ENCODE measurements at places on chromosomes 1 and 21. TPM values are rescaled to one million over a fixed set of nuclear protein-coding genes. Genes with fewer than 3 reads are reported as not detected.

MT1HL1 gene
- not detected for total RNA-seq

TFF2 gene
- total RNA-seq, result not detected

GSTM2 gene
- 20.8 TPM for total RNA-seq

KCND3 gene
- 0.14 TPM for total RNA-seq

PM20D1 gene
- not detected for total RNA-seq

RAB25 gene
- not detected for total RNA-seq

HLX gene
- total RNA-seq, result 5.6 TPM

ISG15 gene
- total RNA-seq, result 107 TPM

ARID1A gene
- total RNA-seq, result 16.9 TPM

TAS1R3 gene
- total RNA-seq, result 0.23 TPM

ZNF436 gene
- 16.0 TPM for total RNA-seq

ST6GALNAC3 gene
- total RNA-seq, result 2.5 TPM

TEX50 gene
- not detected for total RNA-seq

C8A gene
- under 0.01 TPM for total RNA-seq

SLFNL1 gene
- total RNA-seq, result 0.89 TPM

COL16A1 gene
- 200 TPM for total RNA-seq

RAP1GAP gene
- total RNA-seq, result 0.89 TPM

PRDM16 gene
- 1.5 TPM for total RNA-seq

CNTN2 gene
- not detected for total RNA-seq

ITLN2 gene
- not detected for total RNA-seq

CCDC24 gene
- 3.3 TPM for total RNA-seq

SERTAD4 gene
- 0.78 TPM for total RNA-seq

CRYBG2 gene
- total RNA-seq, result not detected

SLC22A15 gene
- total RNA-seq, result 4.5 TPM

Data from smooth muscle cell of the umbilical artery (primary cell).